HT-29 (cell line): ENCODE measurements at places on chromosomes 4 and X. TPM values are rescaled to one million over a fixed set of nuclear protein-coding genes. Genes with fewer than 3 reads are reported as not detected.

The XAGE1A gene
- not detected in 2 replicates for total RNA-seq

The PGM2 gene
- 21.3 and 21.8 TPM in 2 replicates for total RNA-seq

The CYSLTR1 gene
- not detected in 2 replicates for total RNA-seq

The ZBTB49 gene
- total RNA-seq, result 3.3 and 7.3 TPM in 2 replicates

The SPATA4 gene
- not detected in 2 replicates for total RNA-seq

The METAP1 gene
- total RNA-seq, result 55.3 and 60.0 TPM in 2 replicates

The F8A3 gene
- 1.2 and 5.2 TPM in 2 replicates for total RNA-seq

The SPANXA1 gene
- not detected in 2 replicates for total RNA-seq

The MAGEA1 gene
- total RNA-seq, result not detected in 2 replicates

The MAGEC2 gene
- not detected in 2 replicates for total RNA-seq

The SOWAHB gene
- total RNA-seq, result 48.2 and 50.8 TPM in 2 replicates

The MAP7D2 gene
- total RNA-seq, result 0.03 TPM in 1 of 2 replicates, not detected in the other
